Omental fat pad (tissue), 4 donors: ENCODE measurements at places on chromosomes 6 and 20. TPM values are rescaled to one million over a fixed set of nuclear protein-coding genes. Genes with fewer than 3 reads are reported as not detected.

Gene CRISP3
- total RNA-seq, result not detected

Gene SCUBE3
- total RNA-seq, result 0.47 TPM

Gene TNNC2
- total RNA-seq, result 1.5 TPM

Gene RAB32
- total RNA-seq, result 30.9 TPM

Gene PRSS35
- total RNA-seq, result not detected

Gene CST2
- not detected for total RNA-seq

Gene B3GALT4
- total RNA-seq, result 6.7 TPM

Gene FILIP1
- 15.9 TPM for total RNA-seq

- DNase-seq, result no peak
These were observed 831.2 kb downstream of the MAFB start for GRCh38 chr20:39857835-39858234.

GRCh38 chr6:35026434-35027222 is 114.5 kb downstream of the TCP11 start:
- DNase-seq, result no peak

- no peak for DNase-seq
These were observed 41.1 kb upstream of the FANCE start for GRCh38 chr6:35411066-35411465.
